GM10248 (cell line): ENCODE measurements at places on chromosomes 6 and 20.
A peak's percentile ranks its signal among the peaks of the same experiment; 100 is the strongest.

DNA sequence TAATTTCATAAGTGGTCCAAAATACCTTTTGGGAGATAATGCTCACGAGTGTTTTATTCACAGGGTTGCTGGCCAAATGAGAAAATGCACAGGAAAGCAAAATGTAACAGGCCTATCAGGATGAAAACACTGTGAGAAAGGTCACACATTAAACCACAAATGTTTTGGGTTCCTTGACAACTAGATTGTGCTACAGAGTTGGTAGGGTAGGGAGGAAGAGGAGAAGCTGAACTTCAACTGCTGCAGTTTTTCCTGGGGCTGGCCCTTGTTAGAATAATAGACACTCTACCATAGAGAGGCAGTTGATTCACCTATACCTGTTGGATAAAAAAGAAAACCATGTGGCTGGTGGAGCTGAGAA, 28.1 kb upstream of the PAQR8 start:
- DNase-seq: no peak

DNA sequence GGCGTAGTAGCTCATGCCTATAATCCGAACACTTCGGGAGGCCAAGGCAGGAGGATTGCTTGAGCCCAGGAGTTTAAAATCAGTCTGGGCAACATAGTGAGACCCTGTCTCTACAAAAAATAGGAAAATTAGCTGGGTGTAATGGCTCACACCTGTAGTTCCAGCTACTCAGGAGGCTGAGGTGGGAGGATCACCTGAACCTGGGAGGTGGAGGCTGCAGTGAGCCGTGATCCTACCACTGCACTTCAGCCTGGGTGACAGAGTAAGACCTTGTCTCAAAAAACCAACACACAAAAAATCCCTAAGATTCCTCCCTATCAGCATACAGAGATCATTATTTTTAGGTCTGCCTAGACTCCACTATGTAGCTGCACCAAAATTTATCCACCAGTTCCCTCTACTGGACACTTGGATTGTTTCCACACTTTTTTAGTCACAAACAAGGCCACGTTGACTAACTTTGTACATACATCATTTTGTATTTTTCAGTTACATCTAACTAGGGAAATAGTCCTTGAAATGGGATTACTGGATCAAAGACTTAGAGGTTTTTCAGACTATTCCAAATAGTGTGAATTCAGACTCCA, 3.6 kb upstream of the PHF1 start:
- DNase-seq: no peak

GRCh38 chr20:61918548-61918947, 147.1 kb downstream of the TAF4 start:
- no peak for DNase-seq

DNA sequence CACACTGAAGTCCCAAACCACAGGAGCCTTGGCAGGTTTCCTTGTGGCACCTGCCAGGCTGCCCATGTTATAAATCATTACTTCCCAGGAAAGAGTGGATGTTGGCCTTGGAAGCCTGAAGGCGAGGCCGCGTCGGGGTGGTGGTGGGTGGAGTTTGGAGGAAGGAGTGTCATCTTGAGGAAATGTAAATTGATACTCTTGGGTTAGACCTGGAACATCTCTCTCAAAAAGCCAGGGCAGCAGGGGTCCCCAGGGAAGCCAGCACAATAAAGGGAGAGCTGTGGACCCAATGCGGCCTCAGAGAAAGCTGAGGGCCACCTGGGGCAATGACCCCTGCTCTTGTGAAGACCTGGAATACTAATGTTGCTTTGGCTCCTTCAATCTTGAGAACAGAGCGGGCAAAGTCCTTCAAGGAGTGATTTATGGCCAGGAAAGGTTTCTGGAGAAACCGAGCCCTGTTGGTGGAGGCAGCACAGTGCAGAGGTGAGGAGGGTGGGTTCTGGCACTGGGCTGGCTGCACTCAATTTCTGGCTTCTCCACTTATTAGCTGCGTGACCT, 26.3 kb upstream of the TRAF3IP2 start:
- DNase-seq: no peak

GRCh38 chr6:149153100-149153499, 164.4 kb upstream of the TAB2 start:
- no peak for DNase-seq

GRCh38 chr6:101088594-101088993, 207.5 kb upstream of the ASCC3 start:
- no peak for DNase-seq

DNA sequence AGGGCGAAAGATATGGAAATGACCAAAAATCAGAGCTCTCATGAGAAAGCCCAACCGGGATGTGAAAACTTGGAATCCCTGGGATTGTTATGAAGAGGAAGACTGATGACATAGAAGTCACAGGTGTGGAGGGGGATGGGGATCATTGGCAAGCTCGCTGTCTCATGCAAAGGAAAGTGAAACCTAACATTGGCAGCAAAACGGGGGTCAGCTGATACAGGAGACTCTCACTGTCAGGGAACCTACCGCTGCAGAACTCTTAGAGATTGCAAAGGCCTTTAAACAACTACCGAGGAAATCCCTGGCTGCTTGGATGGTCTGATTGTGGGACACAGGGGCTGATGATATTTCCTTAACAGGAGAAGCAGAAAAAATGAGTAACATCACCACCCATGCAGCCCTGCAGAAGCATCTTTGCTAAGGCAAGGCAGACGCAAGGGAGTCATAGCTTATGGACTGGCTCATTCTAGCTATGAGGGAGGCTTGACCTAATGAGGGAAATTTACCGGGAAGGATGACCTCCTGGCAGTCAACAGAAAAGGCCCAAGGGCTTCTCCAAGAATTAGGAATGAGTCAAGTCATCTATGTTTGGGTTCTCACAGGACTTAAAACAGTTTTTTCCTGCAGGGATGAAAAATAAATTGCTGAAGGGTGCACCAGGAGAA, 7.0 kb downstream of the MUC21 start:
- DNase-seq: no peak

GRCh38 chr6:27743787-27744186, 168.4 kb downstream of the OR2B2 start:
- no peak for DNase-seq

DNA sequence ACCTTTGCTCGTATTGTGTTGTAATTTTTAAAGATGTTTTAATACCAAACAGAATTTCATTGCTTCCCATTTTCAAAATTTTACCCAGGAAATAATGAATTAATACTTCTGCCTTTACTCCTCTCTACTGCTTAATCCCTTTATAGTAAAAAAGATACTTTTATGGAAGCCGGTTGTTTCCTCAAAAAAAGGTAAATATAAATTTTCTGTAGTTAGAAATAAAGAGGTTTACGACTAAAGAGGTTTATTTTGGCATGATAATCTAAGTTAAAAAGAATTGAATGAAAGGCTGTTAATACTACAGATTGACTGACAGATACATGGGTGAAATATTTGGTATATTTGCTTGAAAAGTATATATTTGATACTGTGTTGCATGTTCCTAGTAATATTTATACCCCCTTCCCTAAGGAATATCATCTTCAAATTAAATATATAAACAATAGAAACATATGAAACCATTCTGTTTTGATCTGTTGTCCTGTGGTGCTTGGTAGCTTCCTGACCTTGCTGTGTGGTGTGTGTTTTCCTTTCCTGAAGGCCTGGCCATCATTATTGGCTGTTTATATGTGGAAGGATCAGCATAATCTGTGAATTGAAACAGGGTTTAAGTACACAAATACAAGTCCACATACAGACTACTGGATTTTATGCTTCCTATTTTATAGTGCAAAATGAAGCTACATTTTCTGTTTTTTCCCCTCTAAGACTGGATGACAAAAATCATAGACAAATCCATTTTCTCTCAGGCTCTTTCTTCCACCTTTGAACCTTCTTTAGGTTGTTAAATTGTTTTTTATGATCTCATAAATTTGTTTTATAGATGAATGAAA, 2.3 kb downstream of the LIN28B start:
- DNase-seq: no peak

- no peak for DNase-seq
Observed at GRCh38 chr6:87333591-87334181, 4.6 kb upstream of the GJB7 start.

- no peak for DNase-seq
Observed at GRCh38 chr6:41571021-41571780, 25.0 kb downstream of the FOXP4 start.

DNA sequence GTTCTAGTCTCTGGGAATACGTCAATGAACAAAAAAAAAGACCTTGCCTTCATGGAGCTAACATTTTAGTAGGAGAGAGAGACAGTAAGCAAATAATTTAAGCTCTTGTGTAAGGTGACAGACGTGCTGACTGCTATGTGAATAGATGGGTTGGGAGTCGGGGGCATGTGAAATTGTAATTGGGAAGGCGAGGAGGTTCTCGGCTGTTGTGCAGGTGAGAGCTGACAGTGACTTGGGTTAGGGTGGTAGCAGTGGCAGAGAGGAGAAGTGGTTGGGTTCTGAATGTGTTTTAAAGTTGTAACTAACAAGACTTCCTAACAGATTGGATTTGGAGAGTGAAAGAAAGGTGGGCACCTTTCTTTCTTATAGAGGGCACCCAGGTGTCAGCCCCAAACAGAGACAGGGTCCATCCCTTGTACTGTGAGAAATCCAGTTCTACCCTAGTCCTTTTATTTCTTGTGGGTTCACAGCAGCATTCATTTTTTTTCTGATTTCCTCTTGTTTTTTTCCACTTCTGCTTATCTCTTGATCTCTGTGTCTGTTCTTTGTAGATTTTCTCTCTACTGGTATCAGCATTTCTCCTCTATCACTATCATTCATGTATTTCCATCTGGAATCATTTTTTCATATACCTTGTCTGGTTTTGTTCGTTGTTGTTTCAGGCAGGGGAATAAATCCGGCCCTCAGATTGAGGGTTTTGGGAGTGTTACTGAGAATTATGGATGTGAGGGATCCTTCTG, 15.4 kb upstream of the MYLK2 start:
- no peak for DNase-seq

- peak; percentile 89 for DNase-seq
Observed at GRCh38 chr6:37566111-37566949, 66.6 kb upstream of the CCDC167 start.

DNA sequence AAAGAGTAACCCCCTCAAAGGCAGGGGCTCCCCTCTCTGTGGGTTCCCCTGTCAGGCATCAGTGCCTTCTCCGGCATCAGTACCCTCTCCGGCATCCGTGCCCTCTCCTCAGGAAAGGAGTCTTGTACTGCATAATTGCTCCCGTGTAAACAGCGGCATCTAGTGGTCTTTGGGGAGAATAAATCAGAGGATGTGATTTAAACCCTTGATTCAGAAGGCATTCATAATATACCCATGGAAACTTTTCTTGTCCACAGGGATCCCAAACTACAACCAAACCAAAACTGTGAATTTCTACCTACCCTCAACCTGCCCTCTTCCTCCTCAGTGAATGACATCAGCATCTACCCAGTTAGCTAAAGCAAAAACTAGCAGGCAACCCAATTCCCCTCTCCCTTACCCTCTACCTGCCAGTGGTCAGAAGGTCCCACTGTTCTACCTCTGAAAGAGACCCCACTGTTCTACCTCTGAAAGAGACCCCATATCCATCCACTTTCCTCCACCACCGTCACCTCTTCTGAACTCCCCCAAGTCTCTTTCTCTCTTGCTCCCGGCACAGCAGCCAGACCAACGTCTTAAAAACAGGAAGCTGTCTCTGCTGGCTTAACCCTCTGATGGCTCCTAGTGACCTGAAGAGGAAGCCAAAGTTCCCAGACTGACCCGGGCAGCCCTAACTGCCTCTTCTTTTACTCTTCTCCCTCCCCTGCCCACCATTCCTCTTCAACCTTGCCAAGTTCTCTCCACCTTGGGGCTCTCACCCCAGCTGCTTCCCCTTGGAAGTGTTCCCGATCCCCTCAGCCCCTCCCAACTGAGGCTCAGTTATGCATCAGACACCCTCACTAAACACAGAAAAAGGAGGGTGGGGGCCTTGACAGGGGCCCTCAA, 27.2 kb downstream of the UBE2V1 start:
- peak; percentile 72 for DNase-seq

DNA sequence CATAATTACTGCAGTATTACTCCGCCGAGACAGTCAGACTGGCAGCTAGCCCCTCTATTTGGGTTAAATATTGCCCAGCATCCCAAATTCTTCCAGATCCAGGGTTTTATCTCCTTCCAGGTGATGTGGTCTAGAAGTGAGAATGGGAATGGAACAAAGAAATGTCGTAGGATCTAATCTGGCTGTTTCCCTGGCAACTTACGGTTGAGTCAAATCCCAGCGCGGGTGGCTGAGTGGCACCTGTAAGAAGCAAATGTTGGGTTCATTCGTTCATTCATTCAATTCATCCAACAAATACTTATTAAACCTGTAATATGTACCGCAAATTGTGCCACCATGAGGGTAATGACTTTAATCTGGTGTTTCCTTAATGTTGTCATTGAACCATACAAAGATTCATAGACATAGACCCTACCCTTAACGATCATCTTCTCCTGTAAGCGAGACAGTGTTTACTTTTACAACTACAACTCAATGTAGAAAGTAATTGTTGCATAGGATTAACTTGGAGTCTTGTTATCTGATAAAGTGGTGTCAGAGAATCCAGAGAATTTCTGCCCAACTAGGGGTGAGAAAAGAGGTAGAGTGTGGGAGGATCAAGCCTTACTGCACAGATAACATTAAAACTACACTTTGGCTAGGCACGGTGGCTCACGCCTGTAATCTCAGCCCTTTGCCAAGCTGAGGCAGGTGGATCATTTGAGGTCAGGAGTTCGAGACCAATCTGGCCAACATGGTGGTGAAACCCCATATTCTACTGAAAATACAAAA, 91.3 kb upstream of the ADGRF1 start:
- DNase-seq: no peak

GRCh38 chr6:133431031-133431430, 189.9 kb downstream of the EYA4 start:
- no peak for DNase-seq

- DNase-seq: no peak
Observed at GRCh38 chr6:89346433-89346832, 6.1 kb downstream of the UBE2J1 start.

DNA sequence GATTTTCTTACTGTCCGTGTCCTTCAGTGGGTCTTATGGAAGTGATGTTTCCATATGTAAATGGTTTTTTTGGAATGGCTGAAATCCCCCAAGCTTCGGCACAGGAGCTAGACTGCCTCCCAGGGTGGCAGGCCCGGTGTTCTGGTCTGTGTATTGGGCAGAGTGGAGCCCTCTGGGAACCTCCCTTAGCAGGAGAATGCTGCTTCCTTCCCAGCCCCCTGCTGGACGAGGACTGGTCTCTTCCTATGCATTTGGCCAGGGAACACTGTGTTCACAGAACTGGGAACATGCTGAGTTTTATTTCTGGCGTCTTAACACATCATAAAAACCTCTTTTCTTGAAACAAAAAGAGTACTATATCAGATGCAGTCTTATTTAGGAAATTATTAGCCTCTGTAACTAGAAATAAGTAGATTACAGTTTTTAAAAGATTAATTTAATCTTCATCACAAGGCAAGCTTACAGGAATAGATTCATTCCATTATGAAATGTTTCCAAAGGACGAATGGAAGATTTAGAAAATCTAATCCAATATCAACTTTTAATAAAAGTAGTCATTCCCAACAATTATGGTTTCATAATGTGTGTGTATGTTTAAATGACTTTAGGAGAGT, 56.6 kb downstream of the SYTL3 start:
- DNase-seq: no peak

- no peak for DNase-seq
Observed at GRCh38 chr20:404088-404487, 4.0 kb upstream of the RBCK1 start.

GRCh38 chr20:23143098-23143497, 57.0 kb upstream of the CD93 start:
- no peak for DNase-seq

- peak; percentile 87 for DNase-seq
Observed at GRCh38 chr20:3045042-3045815, 623 bp upstream of the MRPS26 start.

- no peak for DNase-seq
Observed at GRCh38 chr6:124294574-124295200, 491.0 kb downstream of the NKAIN2 start.

- DNase-seq: no peak
Observed at GRCh38 chr6:96836631-96837080, 621 bp downstream of the GPR63 start.
